ENCODE measurements at places on chromosomes 12 and 14.

DNA sequence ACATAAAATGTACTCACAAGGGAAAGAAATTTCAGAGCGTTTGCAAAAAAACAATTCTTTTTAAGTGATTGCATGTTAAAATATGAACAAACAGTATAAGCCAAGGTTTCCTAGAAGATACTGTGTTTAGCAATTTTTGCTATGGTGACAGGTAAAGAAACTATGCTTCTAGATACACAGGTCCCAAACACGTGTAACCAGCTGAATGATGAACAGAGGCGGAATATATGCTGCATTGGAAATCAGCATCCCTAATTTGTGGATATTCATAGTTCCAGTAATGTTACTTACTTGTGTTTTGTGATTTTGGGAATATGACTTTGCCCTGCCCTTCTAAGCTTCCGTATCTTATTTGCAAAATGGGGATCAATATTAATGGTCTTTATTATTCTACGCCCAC lies 326.3 kb upstream of the DIO2 start:
- DNase-seq: no peak

DNA sequence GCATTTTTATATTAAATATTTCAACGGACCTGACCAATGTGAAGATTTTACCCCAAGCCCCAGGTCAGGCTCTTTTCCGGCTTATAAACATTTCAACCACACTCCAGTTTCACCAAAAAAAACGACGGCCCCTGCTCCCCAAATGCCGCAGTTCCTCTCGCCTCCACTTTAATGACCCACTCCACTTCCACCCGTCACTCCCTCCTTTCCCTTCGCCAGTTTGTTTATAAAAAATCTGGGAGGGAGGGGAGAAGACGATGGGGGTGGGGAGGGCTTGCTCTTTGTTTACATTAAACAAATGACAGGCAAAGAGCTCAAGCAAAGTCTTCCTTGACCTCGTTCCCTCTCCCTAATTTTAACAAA lies 5.4 kb downstream of the SIX6 start:
- no peak for DNase-seq

DNA sequence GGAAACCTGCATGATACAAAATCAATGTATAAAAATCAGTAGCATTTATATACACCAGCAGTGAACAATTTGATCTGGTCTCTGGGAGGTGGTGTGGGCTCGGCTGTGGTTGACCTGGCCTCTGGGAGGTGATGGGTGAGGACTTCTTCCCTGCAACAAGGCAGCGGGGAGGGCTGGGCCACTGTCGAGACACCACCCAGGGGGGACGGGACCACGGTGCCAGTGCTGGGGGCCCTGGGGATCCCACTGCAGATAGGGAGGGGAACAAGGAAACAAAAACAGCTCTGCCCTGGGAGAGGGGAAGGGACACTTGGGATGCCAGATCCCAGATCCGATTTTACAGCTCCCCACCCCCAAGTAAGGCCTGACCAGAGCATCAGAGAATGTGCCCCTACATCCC lies 189.6 kb upstream of the SFSWAP start:
- no peak for DNase-seq

DNA sequence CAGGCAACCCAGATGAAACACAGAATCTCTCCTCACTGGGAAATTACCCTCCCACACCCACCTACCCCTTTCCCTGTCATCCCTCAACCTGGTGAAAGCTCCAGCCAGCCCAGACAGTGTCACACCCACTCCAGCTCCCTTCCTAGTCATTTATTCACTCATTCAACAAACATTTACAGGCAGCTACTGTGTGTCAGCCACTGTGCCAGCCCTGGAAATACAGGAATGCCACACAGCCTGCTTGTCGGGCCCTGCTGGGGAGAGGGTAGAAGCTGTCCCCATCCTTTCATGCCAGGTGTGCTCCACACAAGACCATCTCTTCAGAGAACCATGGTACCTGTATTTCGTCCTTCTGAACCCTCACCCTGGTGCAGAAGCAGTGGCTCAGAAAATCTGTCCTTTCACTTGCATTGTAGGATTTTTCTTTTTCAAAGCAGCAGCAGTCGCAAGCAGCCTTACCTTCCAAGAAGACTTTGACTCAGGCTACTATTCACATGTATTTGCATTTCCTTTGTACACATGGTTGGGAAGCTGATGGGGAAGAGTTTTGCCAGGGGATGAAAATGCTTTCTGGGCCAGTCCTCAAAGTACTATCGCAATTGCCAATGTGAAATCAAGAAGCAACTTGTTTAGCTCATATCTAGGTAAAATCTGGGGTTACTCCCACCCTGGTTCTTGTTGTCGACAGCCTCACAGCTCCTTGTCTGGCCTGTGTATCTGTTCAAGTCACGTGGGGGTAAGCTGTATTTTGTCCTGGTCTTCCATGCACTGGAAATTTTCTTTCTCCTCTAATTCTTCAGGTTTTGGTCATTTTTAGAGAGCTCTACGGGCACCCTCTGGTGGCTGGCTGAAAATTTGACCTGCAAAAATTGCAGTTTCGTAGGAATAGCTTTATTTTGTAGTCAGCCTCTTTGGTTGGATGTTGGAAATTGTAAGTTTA lies 147.4 kb upstream of the EGLN3 start:
- no peak for DNase-seq

DNA sequence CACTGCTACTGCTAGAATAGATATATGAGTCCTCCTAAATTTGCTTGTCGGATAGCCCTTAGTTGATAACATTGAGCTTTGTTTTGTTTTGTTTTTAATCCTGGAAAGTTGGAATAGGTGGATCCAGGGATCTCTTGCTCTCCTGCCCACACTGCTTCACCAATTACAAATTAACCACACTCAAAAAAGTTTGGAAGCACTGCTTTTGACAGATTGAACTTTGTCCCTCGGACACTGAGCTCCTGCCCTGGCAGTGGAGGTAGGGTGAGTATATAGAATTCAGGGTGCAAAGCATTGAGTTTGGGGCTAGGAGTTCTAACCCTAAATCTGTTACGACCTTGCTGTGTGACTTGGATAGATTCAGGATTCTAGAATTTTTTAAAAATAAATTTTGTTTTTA lies 15.1 kb upstream of the SYNDIG1L start:
- DNase-seq: no peak

DNA sequence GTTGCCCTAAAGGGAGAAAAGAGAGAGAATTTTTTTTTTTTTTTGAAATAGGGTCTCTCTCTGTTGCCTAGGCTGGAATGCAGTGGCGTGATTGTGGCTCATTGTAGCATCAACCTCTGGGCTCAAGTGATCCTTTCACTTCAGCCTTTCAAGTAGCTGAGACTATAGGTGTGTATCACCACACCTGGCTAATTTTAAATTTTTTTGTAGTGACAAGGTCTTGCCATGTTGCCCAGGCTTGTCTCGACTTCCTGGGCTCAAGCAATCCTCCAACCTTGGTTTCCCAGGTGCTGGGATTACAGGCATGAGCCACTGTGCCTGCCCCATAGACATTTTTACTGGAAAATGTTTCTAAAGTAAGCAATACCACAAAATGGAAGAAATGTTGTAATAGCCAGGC lies 36.8 kb downstream of the YARS2 start:
- no peak for DNase-seq

GRCh38 chr12:90712671-90713070 lies 242.3 kb downstream of the CCER1 start:
- DNase-seq: no peak

- no peak for DNase-seq
Measured at GRCh38 chr14:72256055-72256454, 323.8 kb downstream of the RGS6 start.

GRCh38 chr12:90808568-90808967 lies 146.4 kb downstream of the CCER1 start:
- no peak for DNase-seq

GRCh38 chr12:108856428-108857157 lies 790 bp downstream of the SSH1 start:
- DNase-seq: peak; percentile 54

DNA sequence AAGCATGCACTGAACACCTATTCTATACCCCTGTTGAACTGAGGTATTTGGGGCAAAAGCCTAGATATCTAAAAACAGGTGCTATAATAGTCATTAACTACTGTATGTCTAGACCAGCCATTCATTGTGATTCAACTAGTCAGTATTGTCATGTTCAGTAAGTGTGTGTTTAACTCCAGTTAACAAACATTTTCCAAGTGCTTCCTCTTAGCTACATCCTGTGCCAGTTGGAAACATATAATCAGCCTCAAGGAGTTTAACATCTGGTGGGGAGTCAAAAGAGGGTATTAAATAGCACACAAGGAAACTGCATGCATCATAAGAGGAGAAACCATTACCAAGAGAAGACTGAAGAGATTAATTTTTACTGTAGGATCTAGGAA lies 20.4 kb downstream of the TMTC1 start:
- DNase-seq: no peak

DNA sequence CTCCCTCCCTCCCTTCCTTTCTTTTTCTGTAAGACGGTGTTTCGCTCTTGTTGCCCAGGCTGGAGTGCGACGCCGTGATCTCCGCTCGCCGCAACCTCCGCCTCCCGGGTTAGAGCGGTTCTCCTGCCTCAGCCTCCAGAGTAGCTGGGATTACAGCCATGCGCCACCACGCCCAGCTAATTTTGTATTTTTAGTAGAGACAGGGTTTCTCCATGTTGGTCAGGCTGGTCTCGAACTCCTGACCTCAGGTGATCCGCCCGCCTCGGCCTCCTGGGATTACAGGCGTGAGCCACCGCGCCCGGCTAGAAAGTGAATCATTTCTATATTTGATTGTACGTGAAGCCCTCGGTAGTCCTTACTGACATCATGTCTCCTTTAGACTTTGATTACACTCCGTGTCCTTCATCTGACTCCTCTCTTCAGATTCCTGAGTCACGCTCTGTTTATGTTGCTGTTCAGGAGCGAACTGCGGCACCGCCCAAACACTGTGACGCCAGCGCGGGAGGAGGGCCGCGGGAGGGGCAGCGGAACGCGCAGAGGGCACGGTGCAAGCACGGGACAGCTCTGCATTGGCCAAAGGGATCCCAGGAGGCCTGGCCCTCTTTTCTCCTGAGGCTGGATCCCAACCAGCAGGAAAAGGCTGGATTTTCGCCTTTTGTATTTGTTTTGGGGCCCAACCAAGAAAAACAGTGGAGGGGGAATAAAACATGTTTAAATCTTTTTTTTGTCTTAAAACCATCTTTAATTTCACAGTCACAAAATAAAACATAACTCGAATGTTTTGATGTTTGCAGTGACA lies 538 bp upstream of the GABARAPL1 start:
- peak; percentile 62 for DNase-seq

DNA sequence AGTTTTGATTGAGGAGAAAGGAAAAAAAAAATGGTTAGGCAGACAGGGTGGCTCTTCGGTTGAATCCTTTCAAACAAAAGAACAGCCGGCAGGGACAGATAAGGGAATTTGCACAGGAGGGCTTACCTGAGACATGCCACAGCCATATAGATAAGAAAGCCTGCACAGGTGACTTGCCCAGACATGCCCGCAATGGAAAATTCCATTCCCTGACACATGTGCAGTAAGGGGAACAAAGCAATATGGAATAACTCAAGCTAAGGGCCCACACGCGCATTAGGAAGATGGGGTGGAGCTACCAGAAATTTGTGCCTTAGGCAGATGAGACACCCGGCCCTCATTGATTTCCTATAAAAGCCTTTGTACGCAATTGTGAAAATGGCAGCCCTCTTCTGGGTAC lies 86.7 kb downstream of the TMEM260 start:
- DNase-seq: no peak

GRCh38 chr12:124693111-124693723 lies 125.8 kb upstream of the NCOR2 start:
- DNase-seq: no peak

DNA sequence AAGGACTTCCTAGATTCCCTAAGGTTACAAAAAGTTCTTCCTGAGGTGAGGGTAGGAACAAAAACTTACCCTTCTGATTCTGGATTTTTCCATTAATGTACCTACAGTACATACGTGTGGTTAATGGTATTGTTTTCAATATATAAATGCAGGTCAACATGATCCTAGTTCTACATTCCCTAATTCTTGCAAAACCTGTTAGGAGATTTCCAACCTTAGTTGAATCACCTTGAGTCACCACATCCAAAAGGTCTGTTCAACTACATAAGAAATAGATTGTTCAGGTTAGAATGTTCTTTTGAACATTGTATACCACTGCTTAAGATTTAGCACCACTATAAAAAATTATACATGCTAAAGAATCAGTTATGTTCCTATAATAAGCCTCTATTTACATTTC lies 118.9 kb downstream of the GARIN6 start:
- no peak for DNase-seq

- DNase-seq: no peak
Measured at GRCh38 chr14:29716150-29716549, 211.5 kb downstream of the PRKD1 start.

GRCh38 chr14:29820785-29821184 lies 106.9 kb downstream of the PRKD1 start:
- no peak for DNase-seq

DNA sequence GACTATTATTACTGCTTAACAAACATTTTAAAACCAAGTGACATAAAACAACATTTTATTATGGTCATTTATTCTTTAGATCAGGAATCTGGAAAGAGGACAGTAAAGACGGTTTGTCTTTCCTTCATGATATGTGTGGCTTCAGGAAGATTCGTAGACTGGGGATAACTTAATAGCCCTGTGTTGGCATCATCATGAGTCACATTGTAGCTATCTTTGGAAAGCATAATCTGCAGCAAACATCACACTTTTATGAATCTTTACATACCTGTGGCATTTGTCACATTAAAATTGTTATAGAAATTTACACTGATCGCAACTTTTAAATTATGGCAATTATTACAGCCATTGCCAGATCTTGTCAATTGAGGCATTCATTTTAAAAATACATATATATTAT lies 397.1 kb downstream of the NOVA1 start:
- DNase-seq: no peak

DNA sequence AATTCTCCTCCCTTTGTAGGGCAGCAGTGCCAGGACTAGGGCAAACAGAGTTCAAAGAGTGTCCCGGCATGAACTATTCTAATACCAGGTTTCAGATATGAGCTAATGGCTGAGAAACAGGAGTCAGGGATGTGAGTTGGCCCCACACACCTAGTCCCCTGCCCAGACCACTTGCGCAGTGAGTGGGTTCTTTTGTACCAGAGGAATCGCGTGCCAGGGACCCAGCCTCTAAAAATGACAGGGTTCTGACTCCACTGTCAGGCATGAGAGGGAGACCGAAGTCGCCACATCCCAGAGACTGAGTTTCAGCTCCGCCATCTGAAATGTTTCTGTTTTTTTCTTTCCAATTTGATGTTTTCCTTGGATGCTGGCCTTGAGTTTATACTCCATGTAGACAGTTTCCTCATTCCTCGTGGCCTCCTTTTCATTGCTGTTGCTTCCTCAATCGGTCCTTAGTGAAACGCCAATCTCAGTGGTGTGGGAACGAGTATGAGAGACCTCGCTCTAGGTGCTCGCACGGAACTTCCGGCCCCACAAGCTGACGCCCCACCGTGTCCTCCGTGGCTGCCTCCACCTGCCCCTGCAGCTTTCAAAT lies 31.5 kb downstream of the FBXL14 start:
- DNase-seq: no peak
